Fibroblast of skin of left biceps (primary cell): ENCODE measurements at places on chromosomes 12 and 14.

GRCh38 chr14:74401504-74402241 lies 24.3 kb downstream of the SYNDIG1L start:
- no peak for DNase-seq

DNA sequence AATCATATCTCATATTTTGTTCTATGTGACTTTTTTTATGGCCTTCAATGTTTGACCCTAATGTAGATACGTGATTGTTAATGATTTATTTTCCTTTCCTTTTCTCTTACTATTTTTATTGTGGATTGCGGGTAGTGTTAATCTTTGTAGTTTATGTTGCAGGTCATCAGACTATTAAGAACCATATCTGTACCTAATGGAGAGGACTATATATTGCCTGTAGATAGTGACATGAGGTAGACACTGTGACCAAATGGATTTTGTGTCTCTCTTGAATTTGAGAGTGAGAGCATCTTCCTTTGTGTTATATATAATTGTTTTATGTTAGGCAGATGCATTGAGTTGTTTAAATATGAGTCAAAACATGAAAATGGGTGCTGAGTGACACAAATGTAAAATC lies 543.4 kb upstream of the MGAT4C start:
- no peak for DNase-seq

- no peak for DNase-seq
Measured at GRCh38 chr12:16346958-16347357, 487 bp upstream of the MGST1 start.

GRCh38 chr12:49347311-49348193 lies 864 bp downstream of the DNAJC22 start:
- peak; percentile 31 for DNase-seq

GRCh38 chr12:62434494-62435302 lies 31.9 kb upstream of the MON2 start:
- no peak for DNase-seq

- DNase-seq = no peak
Measured at GRCh38 chr14:106039400-106039799, 513.0 kb downstream of the TMEM121 start.

DNA sequence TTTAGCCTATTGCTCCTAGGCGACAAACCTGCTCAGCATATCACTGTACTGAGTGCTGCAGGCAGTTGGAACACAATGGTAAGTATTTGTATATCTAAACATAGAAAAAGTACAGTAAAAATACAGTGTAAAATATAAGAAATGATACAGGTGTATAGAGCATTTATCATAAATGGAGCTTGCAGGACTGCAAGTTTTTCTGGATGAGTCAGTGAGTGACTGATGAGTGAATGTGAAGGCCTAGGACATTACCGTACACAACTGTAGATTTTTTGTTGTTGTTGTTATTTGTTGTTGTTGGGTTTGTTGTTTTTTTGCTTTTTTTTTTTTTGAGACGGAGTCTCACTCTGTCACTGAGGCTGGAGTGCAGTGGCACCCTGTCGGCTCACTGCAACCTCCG lies 33.4 kb downstream of the PNMA1 start:
- no peak for DNase-seq

GRCh38 chr14:51310505-51310944 lies 70.5 kb downstream of the TMX1 start:
- DNase-seq = peak; percentile 77

DNA sequence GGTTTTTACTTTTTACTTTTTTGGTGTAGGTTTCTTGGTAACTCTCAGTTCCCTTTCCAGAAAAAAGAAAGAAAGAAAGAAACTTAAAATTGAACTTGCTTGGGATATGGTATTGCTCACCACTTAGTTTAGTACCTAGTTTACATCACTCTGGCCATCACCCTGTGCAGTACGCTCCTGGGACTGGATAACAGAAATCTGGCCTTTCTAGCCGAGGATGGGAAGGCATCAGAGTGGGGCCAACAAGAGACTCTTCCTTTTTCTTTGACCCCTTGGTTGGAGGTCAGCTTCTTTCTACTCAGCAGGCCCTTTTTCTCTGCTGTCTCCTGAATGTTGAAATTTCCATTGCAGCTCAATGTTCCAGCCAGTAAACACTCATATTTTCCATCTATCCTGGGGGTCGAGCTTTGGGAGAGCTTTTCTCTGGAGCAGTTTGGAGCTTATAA lies 156.6 kb downstream of the TGFB3 start:
- no peak for DNase-seq

DNA sequence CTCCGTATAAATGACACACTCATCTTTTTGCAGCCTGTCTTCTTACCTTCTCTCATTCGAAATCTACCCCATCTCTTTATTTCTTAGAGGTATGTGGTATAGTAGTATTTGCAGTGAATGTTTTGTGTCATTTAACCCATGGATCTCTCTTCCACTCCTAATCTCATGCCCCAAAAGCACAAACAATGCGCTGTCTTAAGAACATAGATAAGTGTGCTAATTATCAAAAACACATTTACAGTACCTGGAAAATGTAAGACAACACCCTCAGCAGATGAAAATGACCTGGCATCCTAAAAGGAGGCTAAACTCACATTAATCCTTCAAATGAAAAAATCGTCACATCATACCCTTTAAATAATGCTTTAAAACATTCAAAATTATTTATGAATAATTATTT lies 10.7 kb downstream of the USP15 start:
- no peak for DNase-seq

- DNase-seq = no peak
Measured at GRCh38 chr12:107702106-107702505, 16.5 kb downstream of the PWP1 start.

DNA sequence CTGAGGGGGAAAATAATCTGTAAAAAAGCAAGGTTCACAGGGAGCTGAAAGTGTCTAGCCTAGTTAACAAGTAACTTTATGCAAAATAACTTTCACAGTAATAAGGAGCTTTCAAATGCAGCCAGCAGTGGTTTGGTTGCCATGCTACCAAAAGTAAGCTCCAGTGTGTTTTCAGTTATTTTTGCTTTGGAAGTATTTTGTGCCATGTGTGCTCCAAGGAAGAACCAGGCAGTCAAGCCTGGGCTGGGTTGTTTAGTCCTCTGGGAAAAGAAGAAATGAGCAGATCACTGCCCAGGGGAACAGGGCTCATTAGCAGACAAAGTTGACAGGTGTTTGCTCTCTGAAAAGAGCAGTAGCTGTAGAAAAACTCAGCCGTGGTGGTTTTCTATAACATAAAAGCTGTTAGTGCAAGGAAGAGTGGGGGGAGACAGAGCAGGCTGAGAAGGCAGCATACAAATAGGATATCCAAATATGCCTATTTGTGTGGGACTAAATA lies 92.8 kb upstream of the TMTC2 start:
- DNase-seq = no peak

GRCh38 chr12:51033457-51034089 lies 7.4 kb upstream of the SLC11A2 start:
- DNase-seq = no peak

- no peak for DNase-seq
Measured at GRCh38 chr12:122838841-122839240, 3.6 kb downstream of the HIP1R start.

GRCh38 chr12:3931776-3932175 lies 58.6 kb upstream of the PARP11 start:
- DNase-seq = no peak

- no peak for DNase-seq
Measured at GRCh38 chr12:116735084-116735483, 2.8 kb downstream of the SPRING1 start.

- DNase-seq = no peak
Measured at GRCh38 chr12:113276946-113277500, 55.8 kb downstream of the TPCN1 start.

DNA sequence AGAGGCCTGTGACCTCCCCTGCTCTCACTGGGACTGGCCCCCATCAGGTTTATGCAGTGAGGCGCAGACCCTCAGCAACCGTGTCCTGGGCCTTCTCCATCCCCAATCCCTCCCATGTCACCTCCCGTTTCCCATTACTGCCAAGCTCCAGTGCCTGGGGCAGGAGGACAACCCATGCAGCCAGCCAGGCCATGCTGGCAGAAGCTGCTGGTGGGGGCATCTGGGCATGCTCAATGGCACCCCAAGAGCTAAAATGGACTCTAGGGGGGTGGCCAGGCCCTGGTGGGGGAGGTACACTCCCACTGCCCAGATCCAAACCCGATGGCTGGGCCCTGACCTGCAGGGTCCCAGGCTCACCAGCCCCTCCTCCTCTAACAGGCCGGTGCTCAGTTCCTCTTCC lies 20.5 kb upstream of the GPR132 start:
- no peak for DNase-seq

- DNase-seq = peak; percentile 84
Measured at GRCh38 chr12:89574736-89575208, 48.9 kb upstream of the POC1B start.

DNA sequence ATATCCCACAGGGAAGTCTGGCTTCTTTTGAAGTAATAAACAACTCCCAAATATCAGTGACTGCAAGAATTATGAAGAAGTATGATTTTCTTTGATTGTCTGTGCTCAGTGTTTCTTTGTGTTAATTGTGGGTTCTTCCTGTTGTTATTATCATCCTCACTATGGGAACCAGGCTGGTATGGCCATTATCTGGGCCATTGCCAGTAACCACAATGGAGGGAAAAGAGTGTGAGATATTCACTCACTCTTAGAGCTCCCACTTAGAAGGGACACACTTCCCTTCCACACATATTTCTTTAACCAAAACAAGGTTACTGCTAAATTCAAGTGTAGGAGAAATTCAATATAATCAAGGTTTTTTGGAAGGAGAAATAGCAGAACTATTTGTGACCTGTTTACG lies 503.7 kb downstream of the SLC6A15 start:
- no peak for DNase-seq

GRCh38 chr12:117034701-117035151 lies 64.5 kb downstream of the TESC start:
- DNase-seq = no peak
